ENCODE measurements at places on chromosomes 11 and 22.

- no peak for DNase-seq
These were observed 15.5 kb downstream of the EFCAB6 start for GRCh38 chr22:43796567-43796966.

DNA sequence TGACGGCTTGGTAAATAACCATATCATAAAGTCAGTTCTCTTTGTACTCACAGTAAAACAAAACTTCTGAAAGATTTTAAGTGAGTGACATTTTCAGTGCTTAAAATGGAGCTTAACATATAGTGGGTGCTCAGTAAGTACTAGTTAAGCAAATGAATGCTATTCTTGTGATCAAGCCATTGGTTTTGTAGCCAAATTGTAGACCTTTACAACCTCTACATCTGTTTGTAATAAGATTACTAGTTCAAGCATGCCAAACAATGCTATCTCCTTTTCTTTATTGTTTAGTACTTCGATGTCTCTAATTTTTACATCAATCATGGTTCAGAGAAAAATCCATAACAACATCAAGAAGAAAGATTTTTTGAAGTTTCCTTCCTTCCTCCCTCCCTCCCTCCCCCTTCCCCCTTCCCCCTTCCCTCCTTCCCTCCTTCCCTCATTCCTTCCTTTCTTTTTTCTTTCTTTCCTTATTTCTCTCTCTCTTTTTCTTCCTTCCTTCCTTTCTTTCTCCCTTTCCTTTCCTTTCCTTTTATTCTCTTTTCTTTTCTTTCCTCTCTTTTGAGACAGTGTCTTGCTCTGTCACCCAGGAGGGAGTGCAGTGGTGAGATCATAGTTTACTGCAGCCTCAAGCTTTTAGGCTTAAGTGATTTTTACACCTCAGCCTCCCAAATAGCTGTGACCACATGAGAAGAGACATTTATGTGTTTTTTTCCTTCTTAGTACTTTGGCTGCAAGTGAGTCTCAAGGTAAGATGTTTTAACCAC is 5.7 kb upstream of the OR51B4 start:
- no peak for DNase-seq

GRCh38 chr11:95577716-95578460 is 211.7 kb downstream of the FAM76B start:
- DNase-seq = no peak

DNA sequence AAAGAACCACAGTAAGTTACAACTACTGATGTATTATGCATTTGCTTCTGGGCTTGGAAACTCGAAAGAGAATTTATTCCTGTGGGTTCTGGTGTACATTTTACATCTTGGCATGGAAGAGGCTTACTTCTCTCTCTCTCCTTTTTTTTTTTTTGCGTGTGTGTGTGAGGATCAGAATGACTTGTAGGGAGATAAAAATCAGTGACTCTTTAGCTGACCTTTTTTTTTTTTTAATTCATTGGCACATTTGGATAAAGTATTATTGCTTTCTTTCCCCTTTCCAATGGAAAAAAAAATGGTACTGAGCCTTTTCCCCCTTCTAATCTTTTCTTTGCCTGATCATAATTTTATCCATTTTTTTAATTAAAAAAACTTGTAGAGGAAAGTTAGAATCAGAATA is 43.5 kb downstream of the EXT2 start:
- DNase-seq = no peak

DNA sequence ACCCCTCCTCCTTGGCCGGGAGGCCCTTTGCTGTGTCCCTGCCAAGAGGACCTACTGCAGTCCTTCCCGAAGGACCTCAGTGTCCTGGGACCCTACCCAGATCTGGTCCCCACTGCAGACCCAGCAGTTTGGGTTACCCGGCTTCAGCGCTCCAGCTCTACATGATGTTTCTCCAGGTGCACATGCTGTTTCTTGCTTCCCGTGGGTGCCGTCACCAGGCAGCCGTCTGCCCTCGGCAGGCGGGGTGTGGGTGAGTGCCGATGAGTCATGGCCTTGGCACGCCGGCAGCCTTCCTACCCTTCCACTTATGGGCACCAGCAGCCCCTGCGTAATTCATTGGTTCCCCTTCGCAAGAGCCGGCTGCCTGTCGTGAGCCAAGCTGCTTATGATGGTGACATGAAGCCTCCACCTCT is 101.8 kb downstream of the BCR start:
- DNase-seq = no peak

- DNase-seq = no peak
These were observed 13.4 kb upstream of the TESMIN start for GRCh38 chr11:68764746-68765145.

DNA sequence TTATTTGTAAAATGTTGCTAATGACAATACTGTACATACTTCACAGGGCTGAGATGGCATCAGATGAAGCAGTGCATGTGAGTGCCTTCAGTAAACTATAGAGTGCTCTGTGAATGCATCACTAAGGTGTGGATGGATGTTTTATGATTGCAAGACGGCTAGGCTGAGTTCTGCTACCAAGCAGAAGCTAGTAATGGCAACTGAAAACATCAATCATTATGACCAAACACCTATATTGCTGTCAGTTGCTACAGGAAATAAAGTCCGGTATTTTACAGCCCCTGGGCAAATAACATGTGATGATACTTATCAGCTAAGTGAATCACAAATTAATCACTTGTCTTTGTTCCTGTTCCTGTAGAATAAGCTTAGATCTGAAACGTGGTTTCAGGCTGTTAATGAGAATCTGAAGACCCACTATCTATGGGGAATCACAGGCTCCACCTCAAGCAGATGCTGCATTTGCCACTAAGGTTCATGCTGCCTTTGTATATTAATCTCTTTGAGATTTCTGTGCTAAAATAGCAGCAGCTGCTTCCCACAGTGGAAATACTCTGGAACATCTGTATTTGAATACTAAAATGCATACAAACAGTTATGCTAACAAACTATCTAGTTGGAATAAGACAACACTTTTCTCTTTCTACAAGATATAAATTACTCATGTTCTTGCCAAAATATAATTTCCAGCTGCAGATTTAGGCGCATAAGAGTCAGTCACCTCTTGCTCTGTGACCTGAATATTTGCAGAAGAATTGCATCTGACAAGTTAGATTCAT is 254.0 kb upstream of the PITPNB start:
- no peak for DNase-seq

DNA sequence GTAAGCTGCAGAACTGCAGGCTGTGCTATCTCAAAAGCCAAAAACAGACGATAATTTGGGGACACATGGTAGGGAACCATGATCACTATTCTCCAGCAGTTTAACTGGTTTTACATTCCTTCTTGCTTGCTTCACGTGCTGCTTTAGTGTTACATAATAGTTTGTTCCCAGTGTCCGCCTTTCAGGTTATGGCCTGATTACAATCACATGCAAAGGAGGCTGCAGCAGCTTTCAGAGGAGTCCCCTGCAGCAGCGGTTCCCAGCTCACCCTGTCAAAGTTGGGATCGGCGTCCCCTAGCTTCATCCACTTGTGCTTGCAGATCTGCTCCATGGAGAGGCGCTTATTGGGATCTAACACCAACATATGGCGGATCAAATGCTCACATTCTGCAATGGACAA is 39.2 kb upstream of the APOA1 start:
- no peak for DNase-seq

DNA sequence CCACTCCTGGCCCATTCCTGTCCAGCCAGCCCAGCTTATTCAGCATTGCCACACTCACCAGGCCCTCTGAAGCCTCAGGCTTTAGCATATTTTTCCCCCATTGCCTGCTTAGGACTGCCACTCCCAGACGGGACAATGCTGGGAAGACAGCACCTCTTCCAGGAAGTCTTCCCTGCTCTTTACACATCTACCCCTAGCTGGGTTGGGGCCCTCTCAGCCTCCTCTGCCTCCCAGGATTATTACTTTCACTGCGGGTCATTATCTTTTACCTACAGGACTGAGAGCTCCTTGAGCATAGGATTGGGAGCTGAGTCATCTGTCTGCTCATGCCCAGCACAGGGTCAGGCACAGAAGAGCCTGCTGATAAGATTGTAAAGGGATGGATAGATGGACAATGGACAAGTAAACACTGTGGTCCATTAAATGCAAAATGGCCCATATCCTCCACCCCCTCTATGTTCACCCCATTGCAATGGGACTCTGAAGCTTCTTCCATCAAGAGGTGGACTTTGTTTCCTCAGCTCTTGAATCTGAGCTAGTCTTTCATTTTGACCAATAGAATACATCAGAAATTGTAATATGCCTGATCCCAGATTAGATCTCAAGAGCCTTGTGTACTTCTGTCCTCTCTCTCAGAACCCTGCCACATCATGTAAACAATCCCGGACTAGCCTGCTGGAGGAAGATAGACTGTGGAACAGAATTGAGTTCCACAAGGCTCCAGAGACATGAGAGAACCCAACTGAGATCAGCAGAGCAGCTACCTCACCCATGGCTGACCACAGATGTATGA is 32.0 kb upstream of the LRRC32 start:
- DNase-seq = no peak

- DNase-seq = no peak
These were observed 2314.9 kb downstream of the LRRC4C start for GRCh38 chr11:39144351-39145130.

DNA sequence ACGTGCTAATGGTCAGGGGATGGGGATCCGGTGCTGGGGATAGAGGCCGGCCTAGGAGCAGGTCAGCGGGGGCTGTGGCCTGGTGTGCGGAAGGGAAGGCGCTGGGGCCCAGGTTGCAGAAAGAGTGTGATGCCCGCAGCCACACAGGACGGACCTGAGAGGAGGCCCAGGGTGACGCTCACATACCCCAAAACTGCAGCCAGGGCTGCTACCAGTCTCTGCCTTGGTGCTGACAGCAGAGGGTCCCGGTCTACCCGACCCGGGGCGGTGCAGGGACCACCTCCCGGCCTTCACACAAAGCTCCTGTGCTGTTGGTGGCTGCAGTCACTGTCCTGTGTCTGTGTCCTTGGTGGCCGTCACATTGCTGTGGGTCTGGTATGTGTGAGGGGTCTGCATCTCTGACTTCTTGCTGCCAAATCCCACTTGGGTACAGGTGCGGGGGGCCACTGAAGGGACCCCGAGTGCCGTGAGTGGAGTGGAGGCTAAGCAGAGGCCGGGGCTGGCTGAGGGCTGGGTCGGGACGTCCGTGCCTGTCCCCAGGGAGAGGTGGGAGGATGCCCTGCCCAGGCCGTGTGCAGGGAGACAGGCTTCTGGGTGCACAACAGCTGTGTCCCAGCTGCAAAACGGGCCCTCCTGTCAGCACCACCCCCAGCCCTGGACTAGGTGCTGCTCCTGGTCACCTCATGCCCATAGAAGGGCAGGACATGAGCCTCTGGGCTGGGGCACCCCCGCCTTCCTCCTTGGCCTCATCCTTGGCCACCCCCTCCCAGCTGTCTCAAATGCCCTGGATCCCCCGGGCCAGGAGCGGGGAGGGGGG is 1.5 kb downstream of the LSP1 start:
- DNase-seq = peak; percentile 66

DNA sequence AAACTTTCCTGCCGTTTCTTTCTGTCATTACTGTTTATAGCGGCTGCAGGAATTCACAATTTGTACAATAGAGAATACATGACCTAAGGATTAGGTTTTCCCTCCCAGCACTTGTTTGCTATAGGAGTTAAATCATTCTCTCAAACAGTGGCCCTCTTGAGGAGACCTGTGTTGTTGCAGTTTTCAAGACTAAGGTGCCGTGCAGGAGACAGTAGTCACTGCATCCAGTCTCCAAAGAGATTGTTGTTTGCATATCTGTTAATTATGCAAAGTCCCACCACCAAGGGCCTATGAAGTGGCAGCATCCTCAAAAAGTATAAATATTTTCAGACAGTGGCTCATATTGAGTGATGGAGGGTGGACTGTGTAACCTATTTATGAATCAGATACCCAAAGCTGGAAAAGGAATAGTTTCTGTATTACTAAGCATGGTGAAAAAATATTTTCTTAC is 2.3 kb downstream of the PRSS23 start:
- DNase-seq = no peak

GRCh38 chr11:17603056-17603825 is 56.2 kb downstream of the OTOG start:
- DNase-seq = no peak

DNA sequence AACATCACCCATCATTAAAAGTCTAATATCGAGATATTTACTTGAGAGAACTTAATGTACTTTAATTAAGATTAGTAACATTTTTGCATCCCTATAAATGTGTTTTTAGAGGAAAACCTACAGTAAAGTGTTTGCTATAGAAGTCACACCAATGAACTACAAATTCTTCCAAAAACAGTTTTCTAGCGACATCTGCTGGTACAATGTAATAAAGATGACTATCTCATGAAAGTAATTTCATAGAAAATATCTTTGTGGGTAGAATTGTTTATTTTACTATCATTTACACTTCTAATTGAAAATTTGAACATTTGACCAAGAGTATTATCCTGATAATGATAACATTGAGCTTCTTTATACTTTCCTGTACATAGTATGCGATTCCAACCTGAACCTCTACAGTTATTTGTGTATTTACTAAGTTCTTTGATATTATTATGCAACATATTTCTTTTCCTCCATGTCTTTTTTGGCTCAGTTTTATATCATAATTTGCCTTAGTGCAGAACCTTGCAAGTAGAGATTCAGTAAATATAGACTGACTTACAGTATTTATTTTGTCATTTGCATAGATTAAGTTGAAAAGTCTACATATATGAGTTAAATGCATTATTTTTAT is 252.7 kb downstream of the TMEM135 start:
- no peak for DNase-seq

GRCh38 chr11:95516786-95517185 is 272.8 kb downstream of the FAM76B start:
- DNase-seq = no peak

DNA sequence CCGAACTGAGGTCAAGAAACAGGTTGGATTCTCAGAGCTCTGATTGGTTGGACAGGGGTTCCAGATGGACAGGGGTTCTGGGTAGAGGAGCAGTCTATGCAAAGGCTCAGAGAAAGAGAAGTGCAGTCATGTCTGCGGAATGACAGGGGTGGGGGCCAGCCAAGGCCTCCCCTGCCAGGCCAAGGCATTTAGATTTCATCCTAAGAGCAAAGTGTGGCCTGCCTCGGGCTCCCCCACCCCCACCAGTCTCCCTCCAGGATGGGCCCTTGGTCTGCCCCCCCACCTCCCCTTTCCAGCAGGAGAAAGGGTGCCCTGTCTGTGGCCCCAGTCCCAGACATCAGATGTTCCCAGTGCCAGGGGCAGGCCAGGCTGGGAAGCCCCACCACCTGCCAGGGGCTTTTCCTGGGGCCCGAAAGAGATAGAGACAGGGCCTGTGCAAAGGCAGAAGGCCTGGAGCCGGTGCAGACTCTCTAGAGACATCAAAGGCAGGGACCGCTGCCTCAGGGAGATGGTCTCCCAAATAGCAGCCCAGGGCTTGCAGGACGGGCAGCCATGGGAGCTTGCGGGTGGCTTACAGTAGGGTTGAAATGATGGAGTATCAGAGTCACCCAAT is 9.4 kb downstream of the SUSD2 start:
- peak; percentile 13 for DNase-seq

DNA sequence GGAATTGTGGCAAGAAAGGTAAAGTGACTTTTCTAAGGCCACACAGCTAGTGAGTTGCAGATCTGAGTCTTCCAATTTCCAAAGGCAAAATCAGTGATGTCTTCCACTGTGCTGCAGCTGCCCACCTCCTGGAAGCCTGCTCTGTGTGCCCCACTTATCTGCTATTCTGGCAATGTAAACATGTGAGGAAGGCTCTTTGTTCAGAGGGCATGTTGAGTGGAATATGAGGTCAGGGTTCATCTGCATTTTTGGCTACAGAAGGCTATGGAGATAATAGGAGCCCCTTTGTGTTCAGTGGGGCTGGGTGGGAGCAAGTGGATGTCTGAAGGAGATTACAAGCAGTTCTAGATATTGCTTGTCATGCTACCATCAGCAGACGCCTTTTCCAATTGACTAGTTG is 396.2 kb downstream of the BUD13 start:
- no peak for DNase-seq
